ENCODE measurements at places on chromosomes 7 and 10.

GRCh38 chr7:45708046-45708950, 134.1 kb downstream of the ADCY1 start:
- no peak for DNase-seq

DNA sequence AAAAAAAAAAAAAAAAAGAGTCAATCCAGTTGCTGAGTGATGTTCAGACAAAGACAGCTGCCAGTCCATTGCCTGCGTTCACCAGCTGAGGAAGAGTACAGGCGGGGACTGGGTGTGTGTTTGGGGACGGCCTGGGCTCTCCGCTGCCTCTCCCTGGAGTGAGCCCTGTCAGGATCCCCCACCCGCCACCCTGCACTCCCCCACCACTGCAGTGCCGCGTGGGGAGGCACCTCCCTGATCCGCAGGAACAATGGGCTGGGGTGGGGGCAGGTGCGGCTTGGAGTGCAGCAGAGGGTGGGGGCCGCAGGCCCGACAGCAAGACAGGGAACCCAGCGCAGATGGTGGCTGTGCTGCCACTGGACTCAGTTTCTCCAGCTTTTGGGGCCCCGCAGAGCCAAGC, 1.4 kb downstream of the HSPA12A start:
- peak; percentile 40 for DNase-seq

DNA sequence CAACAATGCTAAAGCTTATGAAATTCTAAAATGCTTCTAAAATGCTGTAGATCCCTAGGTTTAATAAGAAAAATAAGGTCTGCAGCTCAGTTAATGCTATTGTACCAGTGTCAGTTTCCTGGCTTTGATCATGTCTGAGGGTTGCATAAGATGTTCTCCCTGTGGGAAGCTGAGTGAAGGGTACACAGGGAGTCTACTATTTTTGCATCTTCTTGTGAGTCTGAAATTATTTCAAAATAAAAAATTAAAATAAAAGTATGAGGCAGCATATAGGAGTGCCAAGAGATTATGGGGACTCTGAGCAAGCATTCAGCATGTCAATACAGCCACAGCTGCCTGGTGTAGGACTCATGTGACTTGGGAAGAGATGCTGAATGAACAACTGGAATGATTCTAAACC, 14.7 kb downstream of the CHST15 start:
- no peak for DNase-seq

DNA sequence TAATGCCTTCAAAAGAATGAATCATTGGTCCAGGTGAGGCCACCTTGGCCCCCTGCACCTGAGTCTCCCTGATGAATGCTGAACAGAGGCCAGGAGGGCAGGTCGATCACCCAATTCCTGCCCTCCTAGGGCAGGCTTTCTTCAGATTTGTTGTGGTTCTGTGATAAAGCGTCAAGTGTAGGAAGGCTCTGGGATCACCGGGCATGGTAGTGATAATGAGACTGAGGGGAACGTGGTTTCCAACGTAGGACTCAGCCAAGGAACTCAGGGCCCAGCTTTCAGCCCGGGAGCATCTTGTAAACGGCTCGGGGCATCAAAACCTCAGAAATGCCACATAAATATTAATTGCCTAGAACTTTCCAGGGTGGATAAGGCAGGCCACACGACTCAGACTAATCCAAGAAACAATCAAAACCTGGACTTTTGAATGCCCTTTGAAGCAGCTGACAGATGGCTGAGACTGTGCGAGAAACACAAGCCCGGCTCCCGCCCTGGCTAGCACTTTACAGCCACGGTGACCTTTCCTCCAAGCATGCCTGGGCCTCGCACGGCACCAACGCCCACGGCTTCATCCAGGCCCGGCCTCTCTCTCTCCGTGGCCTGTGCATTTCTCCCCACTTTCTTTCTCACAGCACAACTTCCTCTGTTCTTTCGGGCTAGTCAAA, 239.3 kb upstream of the GRB10 start:
- no peak for DNase-seq

DNA sequence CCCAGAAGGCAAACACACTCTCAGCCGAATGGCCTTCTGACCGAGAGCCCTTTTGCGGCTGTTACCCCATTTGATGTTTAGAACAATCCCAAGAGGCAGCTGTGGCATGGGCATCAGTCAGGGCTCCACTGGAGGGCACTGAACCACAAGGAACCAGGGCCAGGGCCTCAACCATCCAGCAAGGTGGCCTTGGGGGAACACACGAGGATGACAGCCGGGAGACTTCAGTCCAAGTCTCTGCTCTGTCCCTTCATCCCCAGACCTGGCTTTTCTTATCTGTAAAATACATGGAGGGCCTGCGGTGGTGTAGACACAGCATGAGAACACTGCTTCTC, 63.6 kb upstream of the INSIG1 start:
- DNase-seq, result no peak

GRCh38 chr7:156845379-156846101, 47.4 kb downstream of the LMBR1 start:
- DNase-seq, result no peak

DNA sequence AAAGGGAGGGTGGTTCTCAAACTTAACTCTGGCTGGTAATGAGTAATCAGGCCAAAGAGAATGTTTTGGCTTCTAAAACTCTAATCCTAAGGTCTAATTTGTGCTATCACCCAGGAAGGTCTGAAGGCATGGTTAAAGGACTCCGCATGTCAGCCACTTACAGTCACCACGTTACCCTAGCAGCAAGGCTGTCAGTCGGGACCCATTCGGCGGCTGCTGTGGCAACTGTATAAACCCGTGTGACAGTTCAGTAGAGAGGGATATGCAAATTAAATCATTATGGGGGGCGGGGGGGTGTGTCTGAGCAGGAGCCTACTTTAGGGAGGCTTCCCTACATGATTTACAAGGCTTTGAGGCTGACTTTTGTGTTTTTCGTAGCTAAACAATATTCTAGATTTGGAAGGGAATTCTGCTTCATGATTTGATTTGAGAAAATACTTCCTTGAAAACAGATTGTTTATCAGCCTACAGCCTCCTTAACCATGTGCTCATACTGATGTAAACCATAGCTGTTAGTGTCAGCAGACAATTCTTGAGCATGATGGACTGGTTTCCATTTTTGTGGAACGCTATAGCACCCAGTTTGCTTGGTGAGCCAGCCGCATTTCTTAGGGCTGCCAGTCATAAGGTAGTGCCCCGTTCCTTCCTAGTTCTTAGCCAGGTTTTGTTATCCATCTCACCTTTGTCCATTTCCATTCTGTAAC, 284.4 kb downstream of the USP6NL start:
- DNase-seq, result no peak

DNA sequence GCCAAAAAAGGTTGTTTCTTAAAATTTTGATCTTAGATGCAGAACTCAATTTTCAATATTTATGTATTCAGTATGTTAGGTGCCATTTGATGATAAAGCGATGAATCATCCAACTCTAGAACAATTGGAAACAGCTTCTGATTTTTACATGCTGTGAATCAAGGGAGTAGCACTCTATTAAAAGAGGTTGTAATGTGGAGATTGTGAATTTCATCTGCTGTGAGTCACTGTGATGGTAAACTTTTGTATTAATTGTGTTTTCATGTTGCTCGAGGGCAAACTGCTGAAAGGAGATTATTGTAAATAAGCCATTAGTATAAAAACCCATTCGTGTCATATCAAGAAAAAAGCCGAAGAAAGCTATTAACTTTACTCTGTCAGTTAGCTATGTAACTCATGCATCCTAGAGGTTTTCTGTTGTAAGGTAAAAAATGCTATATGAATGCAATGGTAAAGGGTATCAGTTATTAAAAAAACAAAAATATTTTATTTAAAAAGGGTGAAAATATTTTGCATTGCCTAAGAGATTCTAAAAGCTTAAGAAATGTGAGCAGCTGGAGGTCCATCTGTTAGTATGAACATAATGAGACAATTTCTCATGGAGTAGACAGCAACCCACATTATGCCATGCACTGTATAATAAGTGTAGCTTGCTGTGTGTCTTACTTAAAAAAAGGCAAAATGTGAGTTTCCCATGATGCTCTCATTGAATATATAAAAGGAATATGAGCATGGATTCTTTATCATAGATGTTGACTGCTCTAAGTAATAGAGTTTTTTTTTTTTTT, 511.0 kb upstream of the PCDH15 start:
- DNase-seq, result no peak

GRCh38 chr7:36474283-36475010, 84.8 kb downstream of the ANLN start:
- peak; percentile 61 for DNase-seq

DNA sequence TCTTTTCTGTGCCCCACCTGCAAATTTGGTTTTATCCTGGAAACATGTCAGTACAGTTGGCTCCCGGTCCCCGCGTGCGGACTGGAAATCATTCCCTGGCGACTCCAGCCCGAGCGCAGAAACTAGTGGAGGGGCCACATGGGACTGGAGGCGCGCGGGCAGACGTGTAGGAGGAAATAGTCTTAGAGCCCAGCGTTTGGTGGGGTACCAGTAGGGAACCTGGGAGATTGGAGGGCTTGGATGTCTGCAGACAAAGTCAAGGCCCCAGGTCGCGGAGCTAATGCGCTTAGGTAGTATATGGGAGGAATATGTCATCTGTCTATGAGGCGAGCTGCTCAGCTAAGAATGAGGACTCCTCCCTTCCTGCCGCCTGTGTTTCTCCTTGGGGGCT, 1.3 kb downstream of the GALNT17 start:
- no peak for DNase-seq

DNA sequence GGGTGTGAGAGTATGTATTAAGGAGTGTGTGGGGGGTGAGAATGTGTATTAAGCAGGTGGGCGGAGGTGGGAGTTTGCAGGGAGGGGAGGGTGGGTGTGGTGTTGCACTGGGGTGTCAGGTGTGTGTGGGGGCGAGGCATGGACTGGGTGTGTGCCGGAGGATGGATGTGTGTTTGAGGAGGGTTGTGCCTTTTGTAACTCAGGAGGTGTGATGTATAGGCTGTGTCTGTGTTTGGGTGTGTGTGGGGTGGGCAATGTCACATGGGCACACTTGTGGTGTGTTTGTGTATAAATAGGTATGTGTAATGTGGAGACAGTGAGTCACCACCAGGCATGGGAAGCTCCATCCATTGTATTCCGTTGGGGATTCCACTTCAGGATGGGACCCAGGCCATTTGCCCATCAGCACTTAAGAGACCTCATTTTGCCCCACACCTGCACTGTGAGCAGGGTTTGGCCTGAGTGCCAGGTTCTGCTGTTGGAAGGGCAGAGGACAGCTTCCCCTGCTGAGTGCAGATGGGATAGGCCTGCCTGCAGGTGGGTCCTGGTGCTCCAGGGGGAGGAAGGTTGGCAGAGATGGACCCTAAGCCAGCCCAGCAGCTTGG, 5.8 kb downstream of the UNC5B start:
- no peak for DNase-seq

DNA sequence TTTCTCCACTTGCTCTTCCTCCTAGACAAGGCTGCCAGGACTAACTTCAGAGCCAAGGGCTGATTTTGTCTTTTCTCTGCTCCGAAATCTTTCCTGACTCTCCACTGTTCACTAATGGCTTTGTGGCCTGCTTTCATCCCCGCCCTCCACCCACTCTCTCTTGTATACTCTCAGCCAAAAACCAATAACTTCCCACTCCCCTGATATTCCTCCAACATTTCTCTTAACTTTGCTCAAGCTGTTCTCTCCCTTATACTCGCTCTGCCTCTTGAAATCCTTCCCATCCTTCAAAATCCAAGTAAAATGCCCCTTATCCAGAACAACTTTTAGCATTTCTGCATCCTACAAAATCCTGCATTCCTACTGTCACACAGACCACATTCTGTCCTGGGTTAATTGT, 214.8 kb downstream of the PHTF2 start:
- no peak for DNase-seq

DNA sequence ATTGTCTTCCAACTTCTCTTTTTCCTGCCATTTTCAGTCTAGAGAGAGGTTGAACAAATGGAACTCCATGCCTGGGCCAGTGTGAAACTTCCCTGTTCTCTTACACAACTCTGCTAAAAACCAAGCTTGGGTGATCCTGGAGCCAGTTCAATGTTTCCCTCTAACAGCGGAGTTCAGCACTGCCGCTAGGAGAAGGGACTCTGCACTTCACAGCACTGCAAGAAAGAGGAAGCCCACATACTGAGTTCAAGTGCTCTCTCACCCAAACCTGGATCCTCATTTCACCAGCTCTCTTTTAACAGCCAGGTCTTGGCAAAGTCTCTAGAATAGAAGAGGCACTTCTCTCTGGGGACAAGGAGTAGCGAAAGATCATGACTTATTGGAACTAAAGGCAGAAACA, 18.8 kb downstream of the FOXI2 start:
- DNase-seq, result no peak

DNA sequence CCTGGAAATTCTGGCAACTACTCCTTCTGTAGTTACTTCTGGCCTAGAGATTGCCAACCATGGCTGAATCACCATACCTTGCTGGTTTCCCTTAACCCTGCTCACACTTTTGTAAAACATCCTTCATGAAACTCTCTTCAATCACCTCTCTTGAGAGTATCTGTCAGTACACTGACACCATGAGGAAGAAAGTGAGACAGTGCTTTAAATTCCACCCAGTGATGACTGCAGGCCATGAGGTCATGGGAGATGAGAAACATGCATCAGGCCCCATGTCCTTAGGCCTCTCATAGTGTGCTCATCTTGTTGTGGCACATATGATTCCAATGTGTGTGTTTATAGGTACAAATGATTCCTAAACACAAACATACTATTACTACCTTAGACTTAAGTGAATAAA, 24.6 kb upstream of the NAMPT start:
- DNase-seq, result no peak

- DNase-seq, result no peak
These were observed 10.1 kb upstream of the CSTF2T start for GRCh38 chr10:51709324-51709972.

GRCh38 chr7:55502124-55502857, 70.0 kb downstream of the VOPP1 start:
- no peak for DNase-seq

DNA sequence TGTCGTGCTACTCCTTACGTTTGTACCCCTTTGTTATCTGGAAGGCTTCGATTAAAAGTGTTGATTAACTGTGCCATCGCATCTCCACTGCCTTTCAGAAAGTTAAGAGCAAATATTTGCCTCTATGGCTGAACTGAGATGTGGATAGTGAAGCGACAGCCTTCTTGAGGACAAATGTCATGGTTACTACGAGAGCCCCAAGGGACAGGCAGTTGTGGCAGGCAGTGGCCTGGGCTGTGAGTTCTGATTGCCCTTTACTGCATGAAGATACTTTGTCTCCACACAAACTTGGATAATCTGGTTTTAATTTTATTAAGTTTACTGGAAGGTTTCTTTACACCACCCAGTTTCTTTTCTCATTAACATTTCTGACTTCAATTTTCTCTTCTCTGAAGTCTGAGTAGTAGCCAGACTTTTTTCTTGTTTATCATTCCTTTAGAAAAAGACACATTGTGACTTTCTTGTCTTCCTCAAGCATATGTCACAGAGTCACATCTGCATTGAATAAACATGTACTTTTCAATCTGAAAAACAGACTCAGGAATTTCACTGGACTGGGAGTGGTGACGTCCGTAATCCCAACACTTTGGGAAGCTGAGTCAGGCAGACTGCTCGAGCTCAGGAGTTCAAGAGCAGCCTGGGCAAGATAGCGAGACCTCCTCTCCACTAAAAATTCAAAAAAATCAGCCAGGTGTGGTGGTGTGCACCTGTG, 1.5 kb downstream of the TAS2R41 start:
- no peak for DNase-seq

- DNase-seq, result no peak
These were observed 3.3 kb upstream of the FLNC start for GRCh38 chr7:128826916-128827247.

- DNase-seq, result no peak
These were observed 18.0 kb upstream of the MRLN start for GRCh38 chr10:59771162-59771807.

- no peak for DNase-seq
These were observed 49.5 kb downstream of the ASAH2B start for GRCh38 chr10:50788951-50789945.

GRCh38 chr10:35532141-35532540, 73.0 kb upstream of the GJD4 start:
- DNase-seq, result no peak

- DNase-seq, result no peak
These were observed 217.6 kb upstream of the SEMA3E start for GRCh38 chr7:83866582-83866981.

Data from SJSA1 (cell line).